Stimulated activated CD8-positive, alpha-beta memory T cell treated with anti-CD3 and anti-CD28 coated beads, Interleukin-7, amount 100 ng/mL, for 48 hours (primary cell): ENCODE measurements at places on chromosomes 2 and 18.

DNA sequence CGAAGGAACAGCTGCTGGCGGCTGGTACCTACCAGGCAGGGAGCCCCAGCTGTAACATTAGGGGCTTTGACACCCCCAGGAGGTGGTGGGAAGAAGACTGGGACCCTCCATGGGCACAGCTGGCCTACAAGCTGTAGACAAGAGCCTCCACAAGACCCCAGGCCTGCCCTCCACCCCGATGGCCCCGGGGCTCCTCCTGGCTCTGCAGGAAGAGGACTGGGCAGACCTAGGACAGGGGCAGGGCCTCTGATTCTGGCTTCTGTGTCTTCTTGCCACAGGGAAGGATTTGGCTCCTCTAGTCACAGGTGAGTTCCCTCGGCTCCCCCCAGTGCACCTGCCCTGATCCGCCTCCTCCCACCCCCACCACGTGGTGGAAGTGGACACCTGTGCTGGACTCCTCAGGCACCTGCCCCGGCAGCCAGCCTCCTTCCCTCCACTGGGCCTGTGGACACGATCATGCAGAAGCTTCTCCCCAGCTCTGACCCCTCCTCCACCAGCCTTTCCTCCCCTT lies 53.4 kb upstream of the ODC1 start:
- no peak for DNase-seq

DNA sequence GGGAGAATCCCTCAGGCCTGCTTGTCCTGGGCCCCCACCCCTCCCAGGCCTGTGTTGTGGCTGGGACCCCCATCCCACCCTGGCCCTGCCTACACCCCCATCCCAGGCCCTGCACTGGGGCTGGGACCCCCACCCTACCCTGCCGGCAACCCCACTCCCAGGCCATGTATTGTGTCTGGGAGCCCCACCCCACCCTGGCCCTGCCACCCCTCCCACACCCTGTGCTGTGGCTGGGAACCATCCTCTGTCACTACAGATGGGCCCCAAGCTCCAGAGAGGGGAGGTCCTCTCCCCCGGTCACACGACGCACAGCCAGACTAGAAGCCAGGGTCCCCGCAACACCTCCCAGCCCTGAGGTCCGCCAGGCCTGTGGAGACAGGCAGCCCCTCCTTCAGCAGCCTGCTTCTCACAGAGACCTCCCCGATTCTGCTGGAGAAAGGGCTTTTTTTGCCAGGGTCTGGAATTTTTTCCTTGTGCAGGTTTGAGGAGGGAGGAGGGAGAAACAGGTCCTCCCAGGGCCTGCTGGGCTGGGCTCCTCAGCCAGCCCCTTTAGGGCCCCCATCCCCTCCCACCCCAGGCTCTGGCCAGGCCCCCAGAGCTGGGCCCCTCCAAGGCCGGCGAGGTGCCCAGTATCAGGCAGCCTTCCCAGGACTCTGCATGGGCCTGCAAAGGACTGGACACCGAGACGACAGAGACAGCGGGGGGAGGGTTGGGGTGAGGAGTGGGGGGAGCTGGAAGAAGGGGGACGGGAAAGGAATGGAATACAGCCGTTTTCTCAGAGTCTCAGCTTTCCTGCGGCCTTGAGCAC lies 28.0 kb downstream of the KIF1A start:
- no peak for DNase-seq

GRCh38 chr18:59861009-59861408 lies 38.8 kb upstream of the PMAIP1 start:
- DNase-seq = no peak

DNA sequence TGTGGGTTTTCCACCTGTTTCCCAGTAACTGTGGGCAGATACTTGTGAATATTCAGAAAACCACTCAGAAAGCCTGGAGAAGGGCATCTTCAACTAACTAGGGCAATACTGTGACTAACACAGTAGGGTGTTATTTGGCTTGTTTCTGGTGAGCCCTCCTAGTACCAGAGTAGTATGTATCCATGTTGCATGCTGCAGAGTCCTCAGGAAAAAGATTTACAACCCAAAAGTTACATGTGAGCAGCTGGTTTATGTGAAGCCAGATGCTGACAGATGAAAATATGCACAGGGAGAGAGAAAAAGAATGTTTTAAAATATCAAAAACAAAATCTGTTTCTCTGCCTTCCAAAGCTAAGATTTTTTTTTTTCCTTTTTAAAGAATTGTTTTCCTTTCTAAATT lies 333.2 kb upstream of the UBE2E3 start:
- no peak for DNase-seq

GRCh38 chr2:154193246-154193645 lies 321.5 kb downstream of the GALNT13 start:
- no peak for DNase-seq

- DNase-seq = no peak
Measured at GRCh38 chr2:174044556-174044955, 79.4 kb upstream of the SP3 start.

GRCh38 chr2:23523373-23524260 lies 138.6 kb downstream of the KLHL29 start:
- no peak for DNase-seq

GRCh38 chr2:184624311-184624710 lies 26.0 kb downstream of the ZNF804A start:
- no peak for DNase-seq

DNA sequence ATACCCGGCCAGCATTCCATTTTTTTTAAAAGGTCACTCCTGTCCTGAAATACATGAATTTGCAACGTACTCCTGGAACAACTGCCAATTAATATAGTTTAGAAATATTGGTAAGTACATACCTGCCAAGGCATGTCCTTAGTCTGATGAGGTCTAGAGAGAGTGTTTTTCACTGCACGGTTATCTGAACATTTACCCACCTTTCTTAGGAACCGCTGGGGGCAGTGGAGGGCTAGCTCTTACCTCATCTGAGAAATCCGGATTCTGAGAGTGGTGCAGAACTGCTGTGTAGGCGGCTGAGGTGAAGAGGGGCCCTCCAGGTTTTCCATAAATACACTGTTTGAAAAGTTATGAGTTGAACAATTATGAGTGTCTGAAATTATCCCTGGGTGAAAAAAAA lies 133.1 kb upstream of the CCDC195 start:
- DNase-seq = no peak

DNA sequence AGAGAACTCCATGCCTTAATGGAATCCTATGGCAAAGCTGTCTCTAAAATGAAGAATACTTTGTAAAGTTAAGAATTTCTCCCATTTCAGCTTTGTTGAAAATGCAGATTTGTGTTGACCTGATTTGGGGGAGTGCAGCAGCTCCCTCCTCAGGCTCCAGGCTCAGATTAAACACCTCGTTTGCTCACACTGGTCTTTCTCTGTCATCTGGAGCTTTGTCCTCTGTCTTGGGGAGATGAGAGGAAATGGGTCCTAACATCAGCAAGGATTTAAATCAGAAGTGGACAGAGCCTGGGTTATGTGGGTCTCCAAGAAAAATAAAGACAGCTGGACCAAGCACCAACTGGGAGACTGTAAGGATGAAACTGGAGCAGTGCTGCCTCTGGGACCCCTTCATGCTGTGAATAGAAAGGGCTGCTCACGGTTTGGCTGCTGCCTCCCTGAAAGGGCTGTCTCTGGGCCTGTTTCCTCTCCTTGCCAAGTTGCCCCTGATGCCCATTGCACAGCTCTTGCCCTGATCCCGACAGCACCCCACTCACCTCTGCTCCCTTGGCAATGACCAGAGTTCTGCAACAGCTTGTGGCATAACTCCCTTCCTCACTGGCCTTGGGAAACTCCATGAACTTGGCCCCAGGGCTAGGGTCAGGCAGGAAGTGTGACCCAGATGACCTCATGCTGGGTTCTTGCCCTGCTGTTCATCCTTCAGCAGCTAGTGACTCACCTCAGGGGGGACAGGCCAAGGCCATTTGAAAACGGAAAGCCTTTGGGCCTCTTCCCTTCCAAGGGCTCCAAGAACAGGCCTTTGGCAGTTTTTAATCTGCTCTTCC lies 197.2 kb downstream of the CYP26B1 start:
- no peak for DNase-seq
